ENCODE measurements at places on chromosomes 11 and 22.

- DNase-seq, result no peak
Measured at GRCh38 chr11:20443596-20443995, 56.1 kb downstream of the PRMT3 start.

DNA sequence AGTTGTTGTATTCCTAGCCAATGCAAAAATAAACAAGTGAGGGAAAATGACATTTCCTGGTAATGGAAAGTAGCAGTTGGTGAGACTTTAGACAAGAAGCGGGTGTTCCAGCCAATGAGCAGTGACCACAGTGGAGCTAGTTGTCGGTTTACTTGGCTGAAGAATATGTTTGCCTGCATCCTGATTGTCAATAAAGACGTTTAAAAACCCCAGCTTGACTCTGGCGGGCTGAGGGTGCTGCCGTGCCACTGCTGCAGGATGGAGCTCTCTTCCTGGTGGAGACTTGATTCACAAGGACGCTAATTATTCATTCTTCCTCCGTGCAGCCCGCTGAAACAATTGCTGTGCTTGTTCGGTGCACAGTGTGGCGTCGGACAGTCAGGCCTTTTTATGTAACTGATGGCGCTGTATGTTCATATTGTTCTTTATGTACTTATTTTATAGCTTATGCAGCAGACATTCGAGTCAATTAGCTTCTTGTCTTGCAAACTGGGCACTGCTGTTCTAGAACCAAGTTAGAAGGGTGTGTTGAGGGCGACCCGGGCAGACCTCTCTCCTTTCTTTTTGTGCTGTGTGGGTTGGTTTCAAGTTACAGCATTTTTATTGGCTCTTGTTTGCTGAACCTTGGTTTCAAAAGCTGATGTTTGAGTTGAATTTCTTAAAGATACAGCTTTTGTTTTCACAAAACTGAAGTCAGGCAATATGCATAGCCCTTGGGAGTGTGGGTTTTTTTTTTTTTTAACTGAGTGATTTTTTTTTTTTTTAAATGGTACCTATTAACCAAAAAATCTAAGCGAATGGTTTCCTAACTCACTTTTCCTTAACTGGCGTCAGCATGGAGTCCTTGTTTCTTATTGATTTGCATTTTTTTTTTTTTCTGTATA is 153.9 kb downstream of the TEAD1 start:
- DNase-seq, result no peak

GRCh38 chr11:35146711-35147110 is 7.7 kb downstream of the CD44 start:
- no peak for DNase-seq

DNA sequence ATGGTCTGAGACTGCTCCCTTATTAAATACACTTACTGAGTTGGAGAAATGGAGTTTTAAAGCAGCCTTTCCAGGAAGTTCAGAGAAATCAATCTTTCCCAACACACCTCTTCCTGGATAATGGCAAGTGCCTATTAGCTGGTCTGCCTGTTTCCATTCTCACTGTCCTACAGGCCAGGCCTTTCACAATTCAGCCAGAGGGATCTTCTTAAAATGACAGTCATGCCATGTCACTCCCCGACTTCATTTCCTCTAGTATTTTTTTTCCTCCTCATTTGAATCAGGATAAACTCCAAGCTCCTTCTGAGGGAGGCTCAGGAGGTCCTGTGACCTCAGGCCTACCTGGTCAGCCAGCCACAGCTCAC is 62.6 kb downstream of the FDX1 start:
- DNase-seq, result no peak

GRCh38 chr22:42633013-42633412 is 7.4 kb downstream of the ATP5MGL start:
- no peak for DNase-seq

DNA sequence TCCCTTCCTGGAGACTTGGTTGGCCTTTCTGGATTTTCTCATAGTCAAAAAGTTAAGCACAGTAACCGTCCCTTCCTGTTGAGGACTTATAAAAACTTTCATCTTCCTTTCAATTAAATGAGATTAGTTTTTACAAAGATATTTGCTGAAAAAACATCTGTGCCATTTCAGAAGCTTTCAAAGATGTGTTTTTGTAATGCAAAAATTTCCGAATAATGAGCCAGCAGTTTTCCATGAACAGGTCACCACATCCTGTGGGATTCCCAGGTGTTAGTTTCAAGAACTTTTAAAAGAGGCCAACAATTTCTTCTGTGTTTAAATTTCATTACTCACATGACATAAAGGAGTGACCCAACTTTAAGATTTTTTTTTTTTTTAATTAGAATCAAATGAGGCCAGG is 18.0 kb downstream of the NUP50 start:
- DNase-seq, result no peak

- DNase-seq, result peak; percentile 2
Measured at GRCh38 chr11:31870609-31871309, 59.6 kb upstream of the PAX6 start.

- DNase-seq, result peak; percentile 18
Measured at GRCh38 chr11:29260939-29261705, 755.7 kb downstream of the KCNA4 start.

DNA sequence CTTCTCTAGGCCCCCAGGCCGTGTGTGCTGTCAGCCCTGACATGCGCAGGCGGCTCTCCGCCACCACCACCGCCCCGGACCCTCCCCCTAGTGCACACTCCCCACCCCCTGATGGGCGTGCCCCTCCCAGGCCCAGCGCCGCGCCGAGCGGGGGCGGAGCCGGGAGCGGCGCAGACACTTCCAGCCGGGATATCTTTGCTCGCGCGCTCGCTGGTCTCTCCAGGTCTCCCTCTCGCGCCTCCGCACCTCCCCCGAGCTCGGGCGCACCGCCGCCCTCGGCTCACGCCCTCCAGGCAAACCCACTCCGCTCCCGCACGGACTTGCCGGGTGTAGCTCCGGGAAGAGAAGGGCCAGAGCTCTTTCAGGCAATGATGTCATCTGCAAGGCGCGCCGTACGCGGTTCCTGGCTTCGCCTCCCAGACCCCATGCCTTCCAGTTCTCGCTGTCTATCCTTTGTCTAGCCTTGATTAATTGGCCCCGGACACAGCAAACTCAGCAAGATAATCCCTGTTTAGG is at the start of gene SCN3B:
SCN3B (minus strand) TSS at position 59 of the 516 bp plus-strand sequence. CDS start 823 bp downstream, outside the sequence.
- peak; percentile 21 for DNase-seq

DNA sequence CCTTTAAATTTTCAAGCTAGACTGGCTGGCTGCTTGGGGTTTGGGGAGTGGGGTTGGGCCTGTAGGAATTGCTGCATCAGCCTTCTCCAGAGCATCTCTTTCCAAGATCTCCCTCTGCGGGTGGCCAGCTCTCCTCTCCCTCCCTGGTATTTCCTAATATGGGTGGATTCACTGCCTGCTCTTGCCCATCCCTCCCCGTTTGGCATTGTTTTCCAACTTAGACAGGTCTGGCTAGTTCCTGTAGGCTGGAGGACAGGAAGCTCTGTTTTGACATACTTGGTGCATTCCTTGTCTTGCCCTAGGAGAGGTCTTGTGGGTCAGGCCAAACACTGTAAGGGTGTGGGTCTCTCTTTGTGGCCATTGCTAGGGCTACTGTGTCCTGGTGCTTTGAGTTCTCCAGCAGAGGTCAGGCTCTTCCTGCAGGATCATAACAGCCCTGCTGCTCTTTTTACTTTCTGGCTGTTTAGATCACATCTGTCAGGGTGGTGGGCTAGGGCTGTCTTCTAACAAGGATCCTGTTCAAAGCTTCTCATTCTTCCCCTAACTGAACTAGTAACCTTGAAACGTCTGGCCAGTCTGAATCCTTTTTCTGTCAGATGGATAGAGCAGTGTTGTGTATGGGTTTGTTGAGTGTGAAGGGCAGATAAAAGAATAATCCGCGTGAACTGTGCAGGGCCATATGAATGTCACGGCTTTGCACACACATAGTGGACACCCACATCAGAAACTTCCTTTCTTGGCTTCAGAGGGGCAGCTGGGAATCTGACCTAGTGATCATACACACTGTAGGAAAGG is 18.3 kb upstream of the MICALL1 start:
- DNase-seq, result peak; percentile 47

- no peak for DNase-seq
Measured at GRCh38 chr11:117941976-117942654, 12.9 kb upstream of the TMPRSS13 start.

- no peak for DNase-seq
Measured at GRCh38 chr22:44182588-44183286, 2.0 kb downstream of the PARVG start.

DNA sequence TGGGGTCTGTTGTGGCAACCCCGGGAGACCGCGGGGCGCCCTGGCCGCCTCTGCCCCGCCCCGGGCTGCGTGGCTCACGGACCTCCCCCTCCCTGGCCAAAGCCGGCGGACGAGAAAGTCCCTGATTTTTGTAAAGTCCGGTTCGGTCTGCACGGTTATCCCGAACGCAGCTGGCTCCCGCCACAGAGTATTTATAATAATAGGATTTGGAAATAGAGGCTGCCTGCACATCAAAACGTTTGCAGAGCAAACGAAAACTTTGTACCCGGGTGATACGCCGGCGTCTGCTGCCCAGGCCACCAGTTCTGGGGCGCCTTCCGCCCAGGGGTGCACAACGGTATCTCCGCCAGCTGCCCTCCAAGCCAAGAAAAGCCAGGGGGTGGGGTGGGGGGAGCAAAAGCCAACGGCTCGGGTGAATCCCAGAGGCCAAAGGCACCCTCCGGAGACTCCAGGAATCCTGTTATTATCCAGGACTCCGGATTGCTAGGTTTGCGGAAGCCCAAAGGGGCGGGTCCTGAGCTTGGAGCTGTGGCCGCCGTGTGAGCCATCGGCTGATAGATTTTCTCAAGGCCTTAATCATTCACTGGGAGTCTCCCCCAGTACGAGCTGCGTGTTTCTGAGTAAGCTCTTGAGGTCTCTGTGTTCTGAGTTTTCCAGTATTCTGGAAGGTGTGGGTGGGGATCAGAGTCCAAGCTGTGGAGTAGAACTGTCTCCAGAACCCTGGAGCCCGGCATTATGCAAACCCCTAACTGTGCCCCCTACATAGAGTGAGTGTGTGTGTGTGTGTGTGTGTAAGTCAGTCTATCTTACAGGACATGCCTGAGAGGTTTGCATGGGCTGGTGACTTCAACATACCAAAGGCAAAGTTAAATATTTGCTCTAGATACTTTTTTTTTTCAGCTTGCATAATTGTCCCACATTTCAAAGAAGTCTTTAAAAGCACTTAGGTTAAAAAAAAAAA is 673 bp upstream of the SHANK2 start:
- DNase-seq, result no peak

DNA sequence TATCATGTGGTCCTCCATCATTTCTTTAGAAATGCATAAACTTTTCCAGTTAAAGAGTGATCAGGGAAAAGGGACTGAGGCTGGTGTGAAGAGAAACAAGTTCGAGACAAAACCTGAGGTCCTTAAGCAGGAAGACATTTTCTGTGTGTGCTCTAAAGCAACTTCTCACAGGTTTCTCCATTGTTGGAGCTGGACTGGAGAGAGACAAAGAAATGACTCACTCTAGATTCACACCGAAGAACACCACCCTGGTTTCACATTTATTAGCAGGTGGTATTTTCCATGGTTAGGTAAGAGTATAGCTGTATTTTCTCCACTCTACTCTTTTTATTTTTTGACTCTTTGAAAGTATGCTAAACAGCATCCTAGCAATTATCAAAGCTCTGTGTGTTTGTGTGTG is 736.4 kb downstream of the KCNA4 start:
- DNase-seq, result no peak

DNA sequence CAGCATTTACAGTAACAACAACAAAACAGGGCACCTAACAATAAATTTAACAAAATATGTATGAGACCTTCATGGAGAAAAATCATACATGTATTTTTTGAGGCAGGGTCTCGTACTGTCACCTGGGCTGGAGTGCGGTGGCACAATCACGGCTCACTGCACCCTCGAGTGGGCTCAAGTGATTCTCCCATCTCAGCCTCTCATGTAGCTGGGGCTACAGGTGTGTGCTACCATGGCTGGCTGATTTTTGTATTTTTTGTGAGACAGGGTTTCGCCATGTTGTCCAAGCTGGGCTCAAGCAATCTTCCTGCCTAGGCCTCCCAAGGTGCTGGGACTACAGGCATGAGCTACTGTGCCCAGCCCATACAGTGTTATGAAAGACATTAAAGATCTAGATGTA is 278.1 kb downstream of the SWAP70 start:
- no peak for DNase-seq

DNA sequence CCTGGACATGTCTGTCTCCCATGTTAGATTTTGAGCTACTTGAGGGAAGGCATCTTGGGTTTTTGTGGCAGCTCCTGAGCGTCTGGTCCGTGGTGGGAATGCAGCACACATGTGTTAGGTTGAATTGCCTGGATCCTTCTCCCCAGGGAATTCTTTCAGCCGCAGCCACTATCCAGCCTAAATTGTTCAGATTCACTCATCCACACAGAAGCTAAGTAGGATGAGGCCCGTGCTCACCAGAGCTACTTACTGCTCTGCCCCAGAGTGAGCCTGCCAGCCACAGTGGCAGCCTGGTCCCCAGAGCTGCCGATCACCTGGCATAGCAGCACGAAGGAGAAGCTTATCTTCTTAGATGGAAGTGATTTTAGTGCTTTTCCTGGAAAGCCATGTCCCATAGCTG is 34.4 kb upstream of the SORL1-AS1 start:
- no peak for DNase-seq

DNA sequence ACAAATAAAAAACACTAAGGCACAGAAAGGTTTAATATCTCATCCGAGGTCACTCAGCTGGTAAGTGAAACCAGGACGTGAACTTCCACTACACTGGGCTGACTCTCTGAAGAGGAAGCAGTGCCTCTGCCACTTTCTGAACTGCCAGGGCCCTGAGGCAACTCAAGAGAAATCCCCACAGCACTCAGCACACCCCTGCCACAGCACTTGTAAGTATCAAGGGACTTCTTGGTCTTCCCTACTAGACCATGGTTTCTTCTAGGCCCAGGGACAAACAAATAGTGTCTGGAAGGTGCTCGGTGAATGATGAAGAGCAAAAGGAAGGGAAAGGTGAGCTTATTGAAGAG is 49.7 kb downstream of the RPL27A start:
- DNase-seq, result no peak

DNA sequence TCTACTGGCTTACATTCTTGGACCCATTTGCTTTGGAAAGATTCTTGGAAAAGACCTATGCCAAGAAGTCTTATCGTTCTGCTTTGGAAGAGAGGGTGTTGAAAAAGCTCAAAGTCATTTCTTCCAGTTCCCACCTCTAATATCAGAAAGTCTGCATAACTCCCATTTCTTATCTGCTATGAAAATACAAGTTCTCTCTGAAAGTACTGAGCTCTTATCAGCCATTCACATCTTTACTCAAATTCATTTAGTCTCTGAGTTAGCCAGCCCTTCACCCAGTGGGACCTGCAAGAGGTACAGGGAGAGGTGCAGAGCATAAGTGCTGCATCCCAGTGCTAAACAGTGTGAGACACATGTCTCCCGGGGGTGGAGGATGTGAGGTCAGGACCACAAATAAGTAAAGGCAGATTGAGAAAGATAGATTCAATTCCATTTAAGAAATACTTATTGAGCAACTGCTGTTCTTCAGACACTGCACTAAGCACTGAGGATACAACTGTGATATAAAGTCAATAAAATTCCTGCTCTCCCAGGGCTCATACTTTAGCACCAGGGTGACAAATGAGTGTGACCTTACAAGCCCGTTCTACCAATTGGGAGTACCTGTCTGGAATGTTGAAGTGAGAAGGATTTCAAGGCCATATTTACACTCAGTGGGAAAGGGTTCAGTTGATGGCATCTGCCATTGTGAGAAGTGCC is 76.7 kb downstream of the PISD start:
- no peak for DNase-seq

- peak; percentile 27 for DNase-seq
Measured at GRCh38 chr11:61254403-61255025, 13.5 kb downstream of the PGA5 start.

- DNase-seq, result no peak
Measured at GRCh38 chr11:119686177-119686882, 42.7 kb downstream of the NECTIN1 start.

GRCh38 chr11:58575377-58576020 is at the start of gene LPXN:
Gene LPXN (minus strand): TSS chr11:58575856. CDS start chr11:58575772, 84 bp downstream.
- DNase-seq, result no peak

GRCh38 chr11:107963091-107963490 is 34.8 kb downstream of the RAB39A start:
- DNase-seq, result no peak
